ENCODE measurements at places on chromosomes 16 and 17.

- no peak for DNase-seq
Measured at GRCh38 chr16:55912022-55912421, 36.8 kb upstream of the CES5A start.

GRCh38 chr16:80914379-80915078, 92.2 kb downstream of the CMC2 start:
- no peak for DNase-seq

DNA sequence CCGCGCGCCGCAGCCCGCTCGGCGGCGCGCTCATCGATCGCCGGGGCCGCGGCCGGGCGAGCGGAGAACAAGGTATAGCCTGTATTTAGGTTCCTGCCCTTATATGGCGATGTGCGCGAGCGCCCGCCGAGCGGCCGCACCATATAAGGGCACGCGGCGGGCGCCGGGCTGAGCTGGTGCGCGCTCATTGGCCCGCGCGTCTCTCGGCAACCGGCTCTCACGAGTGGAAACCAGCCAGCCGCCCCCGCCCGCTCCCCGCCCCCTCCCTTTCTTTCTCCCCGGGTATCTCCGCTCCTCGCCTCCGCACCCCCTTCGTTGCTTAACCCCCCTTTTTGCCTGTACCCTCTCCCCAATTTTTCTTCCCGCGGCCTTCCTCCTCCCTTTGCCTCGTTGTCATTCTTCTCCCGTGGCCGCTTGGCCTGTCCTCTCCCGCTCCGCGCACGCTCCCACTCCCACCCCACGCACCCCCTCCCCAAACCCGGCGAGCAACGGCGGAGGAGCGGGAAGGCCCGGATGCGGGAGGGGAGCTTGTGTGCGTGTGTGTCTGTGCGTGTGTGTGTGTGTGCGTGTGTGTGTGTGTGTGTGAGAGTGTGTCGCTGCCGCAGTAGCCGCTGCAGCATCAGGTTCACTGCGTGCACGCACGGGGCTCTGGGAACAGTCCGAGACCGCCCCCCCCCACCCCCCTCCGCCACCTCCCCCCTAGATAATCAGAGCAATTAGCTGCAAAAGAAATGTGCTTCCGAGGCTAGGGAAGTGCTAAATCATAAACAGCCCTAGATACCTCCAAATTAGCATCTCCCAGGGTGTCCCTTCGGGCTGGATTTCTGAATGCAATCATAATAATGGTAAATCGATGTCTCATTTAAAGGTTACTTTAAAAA, 13.5 kb upstream of the CBX8 start:
- peak; percentile 75 for DNase-seq

DNA sequence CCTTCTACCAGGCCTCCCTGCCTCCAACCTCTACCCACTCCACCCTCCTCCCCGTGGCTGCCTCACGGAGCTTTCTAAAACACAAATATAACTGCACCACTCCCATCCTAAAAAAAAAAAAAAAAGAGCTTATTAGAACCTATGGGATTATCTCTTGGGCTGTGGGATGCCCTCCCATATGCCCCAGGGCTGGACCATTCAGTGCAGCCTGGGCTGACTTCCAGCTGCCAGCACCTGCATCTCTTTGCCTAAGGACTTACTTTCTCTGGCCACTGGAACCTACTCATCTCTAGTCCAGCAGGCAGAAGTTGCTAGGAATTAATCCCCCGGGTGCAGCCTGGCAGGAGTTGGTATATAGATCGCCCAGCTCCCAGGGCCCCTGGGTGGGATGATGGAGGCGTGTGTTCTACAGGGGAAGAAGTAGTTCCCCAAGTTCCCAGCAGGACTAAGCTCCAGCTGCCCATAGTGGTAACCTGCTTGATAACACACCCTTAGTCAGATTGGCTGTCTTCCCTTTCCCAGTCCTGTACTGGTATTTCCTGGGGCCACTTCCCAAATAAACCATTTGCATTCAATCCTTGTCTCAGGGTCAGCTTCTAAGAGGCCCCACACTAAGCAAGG, 10.3 kb downstream of the MPP3 start:
- DNase-seq = no peak

DNA sequence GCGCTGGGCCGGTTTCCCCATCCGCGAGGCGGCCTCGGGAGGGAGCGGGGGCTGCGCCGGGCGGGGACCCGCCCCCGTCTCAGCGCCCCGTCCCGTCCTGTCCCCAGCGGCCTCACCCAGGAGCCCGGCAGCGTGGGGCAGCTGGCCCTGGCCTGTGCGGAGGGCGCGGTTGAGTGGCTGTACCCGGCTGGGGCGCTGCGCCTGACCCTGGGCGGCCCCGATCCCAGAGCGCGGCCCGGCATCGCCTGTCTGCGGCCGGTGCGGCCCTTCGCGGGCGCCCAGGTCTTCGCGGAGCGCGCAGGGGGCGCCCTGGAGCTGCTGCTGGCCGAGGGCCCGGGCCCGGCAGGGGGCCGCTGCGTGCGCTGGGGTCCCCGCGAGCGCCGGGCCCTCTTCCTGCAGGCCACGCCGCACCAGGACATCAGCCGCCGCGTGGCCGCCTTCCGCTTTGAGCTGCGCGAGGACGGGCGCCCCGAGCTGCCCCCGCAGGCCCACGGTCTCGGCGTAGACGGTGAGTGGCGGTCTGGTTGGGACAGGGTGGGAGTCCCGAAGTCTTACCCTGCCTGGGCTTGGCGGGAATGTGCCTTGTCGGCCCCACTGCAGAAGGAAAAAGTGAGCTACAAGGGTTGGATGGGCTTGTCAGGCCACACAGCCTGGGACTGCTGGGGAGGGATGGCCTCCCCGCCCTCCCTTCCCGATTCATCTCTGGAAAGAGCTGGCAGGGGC, 720 bp downstream of the METRN start:
- peak; percentile 23 for DNase-seq

DNA sequence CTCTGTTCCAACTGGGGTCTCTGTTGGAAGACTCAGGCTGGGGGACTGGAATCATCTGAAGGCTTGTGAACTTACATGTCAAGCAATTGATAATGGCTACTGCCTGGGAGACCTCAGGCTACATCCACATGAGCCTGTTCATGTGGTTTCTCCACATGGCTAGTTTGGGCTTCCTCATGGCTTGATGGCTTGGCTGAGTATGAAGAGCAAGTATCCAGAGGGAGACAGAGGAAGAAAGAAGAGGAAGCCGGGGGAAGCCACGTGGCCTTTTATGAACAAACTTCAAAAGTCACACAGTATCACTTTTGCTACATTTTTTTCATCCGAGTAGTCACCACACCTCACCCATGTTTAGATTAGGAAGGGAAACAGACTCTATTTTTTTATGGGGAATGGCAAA, 158.9 kb downstream of the TRIM37 start:
- DNase-seq = no peak

DNA sequence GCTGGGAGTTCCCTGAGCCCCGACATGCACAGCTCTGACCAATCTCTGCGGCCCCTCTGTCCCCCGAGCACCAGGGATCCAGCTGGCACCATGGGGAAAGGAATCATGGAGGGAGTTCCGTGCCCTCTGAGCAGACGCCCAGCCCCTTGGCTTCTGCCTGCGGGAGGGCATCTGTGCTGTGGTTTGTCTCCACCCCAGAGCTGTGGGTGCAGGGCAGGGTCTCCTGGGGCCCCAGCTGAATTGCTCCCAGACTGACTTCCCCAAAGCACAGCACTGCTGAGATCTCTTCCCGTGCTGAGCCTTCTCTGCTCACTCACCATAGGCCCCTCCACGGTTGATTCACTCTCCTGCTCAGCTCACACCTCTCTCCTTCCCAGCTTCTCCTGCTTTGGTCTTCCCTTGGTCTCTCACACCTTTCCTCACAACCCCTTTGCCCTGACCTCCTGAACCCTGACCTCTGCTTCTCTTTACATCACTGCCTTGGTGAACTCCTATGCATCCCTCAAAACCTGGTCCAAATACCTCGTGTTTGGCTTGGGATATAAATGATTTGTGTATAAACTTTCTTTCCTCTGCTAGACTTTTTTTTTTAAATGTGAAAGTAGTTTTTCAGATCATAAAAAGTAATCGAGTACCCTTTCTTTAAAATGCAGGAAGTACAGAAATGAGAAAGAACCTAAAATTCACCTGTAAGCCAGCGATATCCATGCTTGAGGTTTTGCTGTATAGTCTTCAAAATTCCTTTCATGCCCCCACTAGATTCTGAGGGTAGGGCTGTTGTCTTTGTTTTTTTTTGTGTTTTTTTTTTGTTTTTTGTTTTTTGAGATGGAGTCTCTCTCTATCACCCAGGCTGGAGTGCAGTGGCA, 265.3 kb downstream of the SEC14L1 start:
- no peak for DNase-seq

DNA sequence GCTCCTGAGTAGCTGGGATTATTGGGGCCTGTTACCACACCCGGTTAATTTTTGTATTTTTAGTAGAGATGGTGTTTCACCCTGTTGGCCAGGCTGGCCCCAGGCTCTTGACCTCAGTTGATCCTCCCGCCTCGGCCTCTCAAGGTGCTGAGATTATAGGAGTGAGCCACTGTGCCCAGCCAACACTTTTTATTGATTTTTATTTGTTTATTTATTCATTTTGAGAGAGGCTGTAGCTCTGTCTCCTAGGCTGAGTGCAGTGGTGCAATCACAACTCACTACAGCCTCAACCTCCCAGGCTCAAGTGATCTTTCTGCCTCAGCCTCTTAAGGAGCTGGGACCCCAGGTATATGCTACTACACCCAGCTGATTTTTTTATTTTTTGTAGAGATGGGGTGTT, 54.7 kb downstream of the TNRC6A start:
- no peak for DNase-seq

- no peak for DNase-seq
Measured at GRCh38 chr16:67749436-67750078, 30.4 kb upstream of the GFOD2 start.

- no peak for DNase-seq
Measured at GRCh38 chr17:6365200-6365943, 69.5 kb downstream of the AIPL1 start.

GRCh38 chr16:4934591-4934990, 2.4 kb downstream of the PPL start:
- no peak for DNase-seq

DNA sequence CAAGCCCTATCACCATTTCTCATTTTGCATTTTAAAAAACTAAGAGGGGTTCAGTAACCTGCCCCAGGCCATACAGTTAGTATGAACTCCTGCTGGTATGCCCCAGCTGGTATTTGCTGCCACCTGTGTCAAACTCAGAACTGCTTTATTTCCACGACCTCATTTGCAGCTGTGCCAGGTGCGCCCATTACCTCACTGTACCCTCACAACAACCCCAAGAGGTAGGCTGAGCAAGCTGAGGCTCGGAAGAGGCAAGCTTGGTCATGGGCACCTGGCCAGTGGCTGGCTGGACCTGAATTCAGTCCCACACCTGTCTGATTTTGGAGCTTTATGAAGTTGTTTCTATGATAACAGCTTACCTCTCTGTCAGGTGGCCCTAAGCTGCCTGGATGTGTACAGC, 7.6 kb downstream of the EPN2 start:
- DNase-seq = no peak

DNA sequence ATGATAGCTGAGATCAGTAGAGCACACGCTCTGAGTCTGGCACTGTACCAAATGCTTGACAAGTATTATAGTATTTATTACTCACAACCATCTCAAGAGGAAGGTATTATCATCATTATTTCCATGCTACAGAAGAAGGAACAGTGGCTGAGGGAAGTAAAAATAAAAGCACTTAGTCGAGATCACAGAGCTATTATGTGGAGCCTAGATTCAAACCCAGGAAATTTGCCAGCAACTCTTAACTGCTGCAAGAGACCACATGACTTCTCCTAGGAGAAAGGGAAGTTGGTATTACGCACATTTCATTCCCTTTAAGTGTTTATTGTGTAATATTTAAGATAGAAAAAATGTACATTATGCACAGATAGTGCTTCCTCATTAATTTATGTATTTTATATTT, 1.0 kb upstream of the RHOT1 start:
- no peak for DNase-seq

DNA sequence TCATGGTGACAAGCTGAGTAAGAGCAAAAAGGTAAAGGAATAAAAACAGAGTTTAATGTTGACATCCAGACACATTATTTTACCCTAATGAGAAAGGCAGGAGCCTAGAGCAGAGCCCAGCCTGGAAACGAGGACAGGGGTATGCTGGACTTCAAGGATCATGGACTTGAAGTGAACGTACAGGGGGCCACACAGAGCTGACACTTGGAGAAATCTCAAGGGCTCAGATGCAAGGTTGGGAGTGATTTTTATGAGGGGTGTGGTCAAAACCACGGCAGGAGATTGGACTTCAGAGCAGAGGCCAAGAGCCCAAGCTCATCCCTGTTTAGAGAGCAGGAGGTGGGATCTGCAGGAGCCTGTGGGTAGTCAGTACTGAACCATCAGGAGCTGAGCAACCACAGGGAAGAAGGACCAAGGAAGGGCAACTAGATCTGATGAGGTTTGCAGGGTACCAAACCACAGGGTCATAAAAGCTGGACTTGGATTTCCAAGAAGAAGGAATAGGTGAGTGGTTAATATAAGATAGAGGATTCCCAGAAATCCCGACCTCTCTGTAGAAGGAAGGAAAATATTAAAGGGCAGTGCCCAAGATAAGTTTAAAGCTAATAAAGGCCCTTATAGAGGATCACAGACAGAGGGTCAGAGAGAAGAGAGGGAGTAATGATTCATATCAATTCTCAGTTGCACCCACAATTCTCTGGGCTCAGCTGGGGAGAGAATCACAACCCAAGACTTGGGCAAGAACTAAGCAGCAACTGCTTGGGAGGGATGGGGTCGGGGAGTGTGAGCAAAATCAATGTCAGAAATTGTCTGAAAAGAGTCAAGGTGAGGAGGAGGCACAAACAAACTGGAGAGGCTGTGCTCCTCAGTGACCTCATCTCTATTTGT, 331.7 kb downstream of the SOX9 start:
- no peak for DNase-seq

GRCh38 chr17:59423137-59423724, 91.8 kb downstream of the YPEL2 start:
- no peak for DNase-seq

- peak; percentile 62 for DNase-seq
Measured at GRCh38 chr16:29745121-29745852, 503 bp downstream of the C16orf54 start.

DNA sequence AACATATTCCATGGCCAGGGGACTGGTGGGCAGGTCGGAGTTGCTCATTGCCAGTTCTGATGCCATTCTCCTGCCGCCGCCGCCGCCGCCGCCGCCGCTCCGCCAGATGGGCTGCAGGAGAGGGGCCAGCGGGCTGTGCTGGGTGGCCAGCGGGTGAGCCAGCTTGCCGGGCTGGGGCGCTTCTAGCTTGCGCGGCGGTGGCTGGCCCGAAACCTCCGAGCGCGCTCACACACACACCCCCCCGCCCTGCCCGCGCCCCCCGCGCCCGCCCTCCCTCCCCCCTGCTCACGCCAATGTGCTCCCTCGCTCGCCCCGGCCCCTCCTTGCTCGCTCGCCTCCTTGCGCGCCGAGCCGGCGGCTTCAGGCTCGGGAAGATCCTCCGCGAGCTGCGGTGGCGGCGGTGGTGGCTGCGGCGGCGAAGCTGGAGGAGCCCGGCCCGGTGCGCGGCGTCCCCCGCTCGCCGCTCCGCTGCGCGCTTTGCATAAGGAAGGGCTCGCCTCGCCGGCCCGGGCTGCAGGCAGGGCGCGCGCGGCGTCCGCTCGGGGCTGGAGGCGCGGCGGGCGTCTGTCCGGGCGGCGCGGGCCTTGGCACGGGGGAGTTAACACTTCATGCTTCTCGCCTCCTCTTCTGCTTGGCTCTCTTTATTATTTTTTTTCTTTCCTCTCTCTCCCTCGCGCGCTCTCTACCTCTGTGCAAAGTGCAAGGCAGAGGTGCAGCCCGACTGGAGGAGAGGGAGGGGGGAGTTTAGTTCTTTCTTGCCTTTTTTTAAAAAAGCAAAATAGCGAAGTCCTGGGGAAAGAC, 500 bp downstream of the MAF start:
- peak; percentile 53 for DNase-seq

Data from activated CD4-positive, alpha-beta T cell treated with anti-CD3 and anti-CD28 coated beads, Interleukin-2, amount 50 U/mL, for 48 hours (primary cell).